Upper lobe of left lung (tissue), 6 donors: ENCODE measurements at places on chromosomes 4 and X. TPM values are rescaled to one million over a fixed set of nuclear protein-coding genes. Genes with fewer than 3 reads are reported as not detected.

CT45A5 gene
- total RNA-seq, result not detected

DHX15 gene
- 89.9 TPM for total RNA-seq

GRCh38 chr4:141306331-141306730 is 85.6 kb downstream of the ZNF330 start:
- no peak overlapping the region for H3K27ac ChIP-seq
- DNase-seq, result no peak
- H3K4me3 ChIP-seq, result no peak overlapping the region
- H3K36me3 ChIP-seq, result no peaks in the 10 kb centered on the region
- H3K4me1 ChIP-seq, result peaks cover 5% of the 10 kb centered on the region
- no peaks in the 10 kb centered on the region for H3K27me3 ChIP-seq

DNA sequence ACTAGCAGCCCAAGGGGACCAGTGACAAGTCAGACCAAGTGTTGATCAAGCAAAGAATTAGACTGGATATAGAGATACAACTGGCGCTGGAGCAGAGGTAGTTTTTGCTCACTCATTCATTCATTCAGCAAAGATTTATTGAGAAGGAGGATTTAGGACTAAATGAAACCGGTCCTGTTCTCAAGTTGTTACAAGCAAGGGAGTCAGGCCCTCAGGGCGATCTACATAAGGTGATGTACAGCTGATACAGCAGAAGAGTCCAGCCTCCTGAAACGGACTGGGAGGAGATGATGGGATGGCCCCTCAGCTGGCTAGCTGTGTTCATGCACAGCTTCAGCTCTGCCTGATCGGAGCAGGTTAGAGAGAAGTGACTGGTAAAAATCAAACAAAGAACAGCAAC is 242.4 kb downstream of the FBXW7 start:
- H3K27me3 ChIP-seq, result no peaks in the 10 kb centered on the region
- no peaks in the 10 kb centered on the region for H3K4me1 ChIP-seq

DNA sequence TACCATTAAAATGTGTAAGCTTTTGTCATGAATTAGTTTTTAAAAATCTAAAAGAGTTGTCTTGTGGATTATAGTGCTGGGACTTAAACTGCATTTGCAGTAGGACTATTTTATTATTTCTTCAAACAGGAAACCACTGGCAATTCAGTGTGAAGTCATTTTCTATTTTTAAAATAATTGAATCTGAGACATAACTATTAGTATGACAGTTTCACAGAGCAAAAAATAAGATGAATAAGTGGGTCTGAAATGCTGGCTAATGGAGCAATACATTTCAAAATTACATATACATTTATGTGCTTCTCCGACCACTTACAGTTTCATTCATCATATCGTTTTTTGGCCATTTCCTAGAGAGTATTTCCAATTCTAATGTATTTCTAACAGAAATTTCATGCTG is 75.3 kb upstream of the RAPGEF2 start:
- no peaks in the 10 kb centered on the region for H3K36me3 ChIP-seq
- H3K27me3 ChIP-seq, result no peaks in the 10 kb centered on the region
- DNase-seq, result no peak
- H3K4me1 ChIP-seq, result no peaks in the 10 kb centered on the region
- no peak overlapping the region for H3K4me3 ChIP-seq

- peaks cover 16% of the 10 kb centered on the region for H3K4me1 ChIP-seq
- H3K4me3 ChIP-seq, result no peak overlapping the region
- H3K27ac ChIP-seq, result no peak overlapping the region
These were observed 31.8 kb downstream of the USP53 start for GRCh38 chr4:119244344-119244743.

IQSEC2 gene
- total RNA-seq, result 45.1 TPM

GCNA gene
- total RNA-seq, result 1.1 TPM

- no peaks in the 10 kb centered on the region for H3K4me1 ChIP-seq
- H3K4me3 ChIP-seq, result no peak overlapping the region
- H3K36me3 ChIP-seq, result no peaks in the 10 kb centered on the region
- H3K27me3 ChIP-seq, result no peaks in the 10 kb centered on the region
- H3K27ac ChIP-seq, result no peak overlapping the region
These were observed 413.8 kb downstream of the RAPGEF2 start for GRCh38 chr4:159516556-159517140.

GABRQ gene
- not detected for total RNA-seq

DNA sequence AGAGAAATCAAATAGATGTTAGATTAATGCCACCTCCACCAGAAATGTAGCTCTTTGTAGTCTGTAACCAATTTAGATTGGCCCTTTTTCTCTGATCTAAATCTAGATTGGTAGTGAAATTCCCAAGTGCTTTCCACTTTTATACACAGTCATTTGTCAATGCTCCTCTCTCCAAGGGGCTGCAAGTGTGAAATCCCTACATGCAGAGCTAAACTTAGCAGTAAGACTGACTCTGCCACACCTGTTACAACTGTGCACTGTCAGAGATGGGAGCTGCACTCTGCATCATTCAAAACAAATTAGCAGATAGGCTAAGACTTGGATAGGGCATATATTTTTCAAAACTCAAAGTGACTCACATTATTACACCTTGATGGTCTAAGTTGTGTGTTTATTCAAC is 9.1 kb downstream of the SERTM2 start:
- no peaks in the 10 kb centered on the region for H3K27me3 ChIP-seq
- no peak overlapping the region for H3K4me3 ChIP-seq
- DNase-seq, result no peak

- no peaks in the 10 kb centered on the region for H3K4me1 ChIP-seq
- DNase-seq, result no peak
- no peaks in the 10 kb centered on the region for H3K36me3 ChIP-seq
- no peak overlapping the region for H3K27ac ChIP-seq
- no peak overlapping the region for H3K4me3 ChIP-seq
These were observed 233.9 kb downstream of the RPA4 start for GRCh38 chrX:97117572-97117971.

DNA sequence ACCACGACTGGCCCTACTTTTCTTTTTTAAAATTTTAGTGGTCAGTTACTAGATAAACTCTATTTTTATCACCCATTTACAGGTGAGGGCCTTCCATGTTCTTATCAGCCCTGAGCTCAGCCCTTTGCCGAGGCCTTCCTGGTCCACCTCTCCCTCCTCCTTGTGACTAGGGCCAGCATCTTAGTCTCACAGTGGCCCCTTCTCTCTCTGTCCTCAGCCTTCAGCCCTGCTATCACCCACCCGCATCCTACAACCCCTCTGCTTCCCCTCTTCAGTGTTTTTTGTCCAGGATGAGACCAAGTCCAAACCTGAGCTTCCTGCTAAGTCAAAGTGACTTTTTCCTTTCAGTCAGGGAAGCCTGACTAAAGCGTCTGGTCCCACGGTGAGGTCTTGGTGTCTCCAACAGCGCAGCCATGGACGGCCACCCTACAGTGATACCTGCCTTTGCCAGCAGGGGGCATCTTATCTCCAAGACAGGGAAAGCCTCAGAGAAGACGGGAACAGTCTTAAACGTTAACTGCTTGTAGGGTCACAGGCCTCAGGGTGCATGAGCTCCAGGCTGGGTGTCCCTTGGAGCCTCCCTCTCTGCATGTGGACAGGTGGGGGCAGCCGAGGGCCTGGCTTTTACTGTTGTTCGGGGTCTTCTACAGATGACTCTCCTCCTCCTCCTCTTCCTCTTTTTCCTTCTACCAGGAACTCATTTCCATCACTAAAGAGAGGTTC is 11.7 kb upstream of the GAGE10 start:
- no peak for DNase-seq
- no peaks in the 10 kb centered on the region for H3K27me3 ChIP-seq
- no peak overlapping the region for H3K27ac ChIP-seq
- no peaks in the 10 kb centered on the region for H3K4me1 ChIP-seq

GRCh38 chrX:21379991-21380390 is 5.8 kb downstream of the CNKSR2 start:
- H3K4me1 ChIP-seq, result no peaks in the 10 kb centered on the region
- no peak overlapping the region for H3K4me3 ChIP-seq
- peaks cover 10% of the 10 kb centered on the region for H3K27me3 ChIP-seq
- DNase-seq, result no peak

UGT2B15 gene
- total RNA-seq, result 0.14 TPM

DNA sequence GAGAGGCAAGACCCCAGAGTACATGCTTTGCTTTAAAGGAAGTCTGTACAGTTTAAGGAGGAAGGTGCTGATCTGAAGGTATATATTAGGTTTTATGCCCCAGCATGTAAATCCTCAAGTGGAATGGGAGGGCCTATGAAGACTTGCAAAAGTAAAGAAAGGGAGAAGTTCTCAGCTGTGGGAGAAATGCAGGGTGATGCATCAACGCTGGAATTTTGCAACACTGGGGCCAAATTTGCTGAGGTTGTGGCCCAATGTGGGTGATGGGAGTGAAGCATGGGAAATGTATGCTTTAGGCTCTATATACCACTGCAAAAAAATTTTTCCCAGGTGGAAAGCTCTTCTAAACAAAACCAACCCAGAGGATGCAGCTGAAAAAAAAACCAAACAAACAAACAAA is 33.8 kb upstream of the GPR174 start:
- no peaks in the 10 kb centered on the region for H3K36me3 ChIP-seq
- H3K27ac ChIP-seq, result no peak overlapping the region
- no peaks in the 10 kb centered on the region for H3K4me1 ChIP-seq
- H3K27me3 ChIP-seq, result no peaks in the 10 kb centered on the region
- no peak for DNase-seq

- H3K4me1 ChIP-seq, result no peaks in the 10 kb centered on the region
- no peaks in the 10 kb centered on the region for H3K36me3 ChIP-seq
- H3K27me3 ChIP-seq, result no peaks in the 10 kb centered on the region
- H3K4me3 ChIP-seq, result no peak overlapping the region
These were observed 519.3 kb upstream of the CXorf51A start for GRCh38 chrX:147333821-147334220.

GRCh38 chr4:41586675-41587225 is 48.8 kb downstream of the LIMCH1 start:
- no peaks in the 10 kb centered on the region for H3K36me3 ChIP-seq
- no peak for DNase-seq
- no peak overlapping the region for H3K4me3 ChIP-seq
- H3K27me3 ChIP-seq, result no peaks in the 10 kb centered on the region
- peaks cover 10% of the 10 kb centered on the region for H3K4me1 ChIP-seq

GRCh38 chr4:89337681-89338080 is 30.1 kb upstream of the GPRIN3 start:
- H3K4me3 ChIP-seq, result no peak overlapping the region
- no peaks in the 10 kb centered on the region for H3K36me3 ChIP-seq
- H3K4me1 ChIP-seq, result no peaks in the 10 kb centered on the region
- no peaks in the 10 kb centered on the region for H3K27me3 ChIP-seq
- H3K27ac ChIP-seq, result no peak overlapping the region
- DNase-seq, result no peak

GRCh38 chrX:12142661-12143060 is 4.4 kb downstream of the FRMPD4 start:
- no peak overlapping the region for H3K27ac ChIP-seq
- H3K4me3 ChIP-seq, result no peak overlapping the region
- no peaks in the 10 kb centered on the region for H3K27me3 ChIP-seq
- H3K36me3 ChIP-seq, result no peaks in the 10 kb centered on the region
- peaks cover 4% of the 10 kb centered on the region for H3K4me1 ChIP-seq
- DNase-seq, result no peak

ARSJ gene
- total RNA-seq, result 5.4 TPM

GRCh38 chr4:24010994-24011393 is 121.1 kb upstream of the PPARGC1A start:
- no peak overlapping the region for H3K27ac ChIP-seq
- H3K27me3 ChIP-seq, result no peaks in the 10 kb centered on the region
- no peaks in the 10 kb centered on the region for H3K36me3 ChIP-seq
- H3K4me1 ChIP-seq, result no peaks in the 10 kb centered on the region
